ENCODE measurements at places on chromosomes 13 and 19.

- no peak for DNase-seq
Measured at GRCh38 chr13:50267917-50268316, 252.7 kb downstream of the KCNRG start.

GRCh38 chr19:47253467-47253881 lies 2.9 kb upstream of the CCDC9 start:
- no peak for DNase-seq

DNA sequence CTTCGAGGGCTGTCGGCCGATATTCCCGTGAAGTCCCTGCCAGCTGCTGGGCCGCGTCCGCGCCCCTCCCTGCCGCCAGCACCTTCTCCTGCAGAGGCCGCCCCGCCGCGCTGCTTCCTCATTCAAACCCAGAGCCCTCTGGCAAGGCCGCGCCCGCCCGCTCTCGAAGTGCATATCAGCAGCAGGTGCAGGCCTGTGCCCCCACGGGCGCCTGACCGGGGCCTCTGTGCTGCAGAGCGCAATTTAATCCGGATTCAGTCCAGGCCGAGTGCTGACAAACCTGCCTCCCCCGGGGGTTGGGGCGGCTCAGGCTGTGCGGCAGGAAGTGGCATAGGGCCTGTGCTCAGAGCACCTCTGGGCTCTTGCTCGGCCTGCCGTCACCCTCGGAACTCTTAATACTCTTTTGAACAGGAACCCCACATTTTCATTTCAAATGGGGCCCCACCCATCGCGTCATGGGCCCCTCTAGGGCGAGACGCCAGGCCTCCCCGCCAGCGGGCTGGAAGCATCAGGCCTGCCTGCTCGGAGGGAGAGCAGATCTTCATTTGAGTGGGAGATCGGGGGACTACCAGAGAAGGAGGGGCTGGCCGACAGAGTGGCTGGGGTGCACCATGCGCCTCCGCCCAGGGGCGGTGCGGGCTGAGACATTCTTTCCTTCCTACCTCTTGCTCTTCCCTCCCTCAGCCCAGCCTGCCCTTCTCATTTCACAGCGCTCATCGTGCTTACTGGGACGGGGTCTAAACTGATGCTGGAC lies 125.7 kb downstream of the TNFRSF19 start:
- peak; percentile 68 for DNase-seq

DNA sequence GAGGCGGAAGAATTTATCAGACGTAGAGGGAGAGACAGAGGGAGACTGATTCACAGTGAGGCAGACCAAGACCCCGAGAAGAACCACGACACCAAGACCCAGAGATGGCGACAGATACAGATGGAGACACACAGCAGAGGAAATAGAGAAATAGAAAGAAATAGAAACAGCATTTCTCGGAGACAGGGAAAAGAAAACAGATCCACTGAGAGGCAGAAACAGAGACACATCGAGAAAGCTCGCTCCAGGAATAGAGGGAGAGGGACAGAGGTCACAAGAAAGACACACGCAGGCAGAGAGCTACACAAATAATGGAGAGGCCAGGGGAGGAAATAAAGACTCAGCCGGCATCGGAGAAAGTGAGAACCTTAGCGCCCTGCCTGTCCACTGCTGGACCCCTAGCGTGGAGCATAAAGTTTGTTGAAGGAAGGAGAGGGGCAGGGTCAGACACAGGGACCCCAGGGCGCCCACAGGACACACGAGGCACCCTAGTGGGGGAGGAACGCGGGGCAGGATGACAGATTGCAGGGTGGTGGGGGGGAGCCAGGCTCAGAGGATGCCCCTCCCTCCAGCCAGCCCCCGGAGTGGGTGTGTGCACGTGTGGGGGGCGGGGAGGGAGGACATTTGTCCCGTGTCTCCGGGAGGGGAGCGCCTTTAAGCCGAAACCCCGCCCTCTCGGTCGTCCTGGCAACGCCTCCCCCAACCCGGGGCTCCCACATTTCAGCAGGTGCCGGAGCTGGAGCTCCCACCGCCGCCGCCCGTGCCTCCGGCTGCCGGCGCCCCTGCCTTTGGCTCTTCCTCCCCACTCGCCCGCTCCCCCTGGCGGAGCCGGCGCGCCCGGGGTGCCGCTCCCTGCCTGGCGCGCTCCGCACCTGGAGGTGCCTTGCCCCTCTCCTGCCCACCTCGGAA lies at the start of gene PRKCG:
PRKCG (plus strand) TSS at position 716 of the 909 bp plus-strand sequence. CDS start 298 bp downstream, outside the sequence.
- no peak for DNase-seq

GRCh38 chr13:30884543-30884942 lies 21.5 kb upstream of the MEDAG start:
- DNase-seq, result no peak

DNA sequence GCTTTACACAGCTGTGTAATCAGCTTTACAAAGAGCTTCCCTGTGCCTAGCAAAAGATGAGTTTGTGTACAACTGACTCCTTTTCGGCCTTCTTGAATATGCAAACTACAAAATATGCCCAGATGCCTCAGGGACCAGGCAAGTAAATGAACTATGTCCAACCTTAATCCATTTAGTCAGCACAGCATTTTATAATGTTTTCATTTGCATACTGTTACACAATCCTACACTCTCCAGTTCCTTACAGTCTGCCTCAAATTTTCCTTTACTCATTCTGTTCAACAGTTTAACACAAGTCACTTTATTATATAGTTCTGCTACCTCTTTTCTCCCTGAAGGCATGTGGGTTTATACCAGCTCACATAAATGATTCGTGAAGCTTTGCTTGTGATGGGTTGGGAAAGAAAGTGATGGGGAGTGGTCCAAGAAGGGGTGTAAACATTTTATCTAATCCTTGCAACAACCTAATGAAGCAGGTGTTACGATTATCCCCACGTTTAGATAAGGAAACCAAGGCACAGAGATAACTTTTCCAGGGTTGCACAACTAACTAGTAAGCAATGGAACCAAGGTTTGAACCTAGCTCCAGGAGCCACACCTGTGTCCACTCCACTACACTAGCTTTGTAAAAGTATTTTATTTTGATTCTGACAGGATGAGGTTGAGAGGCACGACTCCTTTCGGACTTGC lies 3.3 kb upstream of the USP12 start:
- DNase-seq, result no peak

GRCh38 chr19:5356918-5357317 lies 16.3 kb upstream of the PTPRS start:
- no peak for DNase-seq

DNA sequence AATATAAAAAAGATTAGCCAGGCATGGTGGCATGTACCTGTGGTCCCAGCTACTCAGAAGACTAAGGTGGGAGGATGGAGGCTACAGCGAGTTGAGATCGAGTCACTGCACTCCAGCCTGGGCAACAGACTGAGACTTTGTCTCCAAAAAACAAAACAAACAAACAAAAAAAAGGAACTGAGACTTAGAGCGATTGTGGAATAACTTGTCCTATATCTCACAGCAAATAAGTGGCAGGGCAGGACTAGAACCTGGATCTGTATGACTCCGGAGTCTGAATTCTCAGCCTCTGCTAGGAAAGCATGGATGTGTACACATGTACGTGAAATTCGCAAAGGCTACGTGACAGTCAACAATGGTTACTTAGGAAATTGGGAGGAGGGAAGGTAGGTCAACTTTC lies 20.1 kb downstream of the KRTDAP start:
- no peak for DNase-seq

- DNase-seq, result no peak
Measured at GRCh38 chr19:18496167-18496979, 25.5 kb downstream of the ELL start.

DNA sequence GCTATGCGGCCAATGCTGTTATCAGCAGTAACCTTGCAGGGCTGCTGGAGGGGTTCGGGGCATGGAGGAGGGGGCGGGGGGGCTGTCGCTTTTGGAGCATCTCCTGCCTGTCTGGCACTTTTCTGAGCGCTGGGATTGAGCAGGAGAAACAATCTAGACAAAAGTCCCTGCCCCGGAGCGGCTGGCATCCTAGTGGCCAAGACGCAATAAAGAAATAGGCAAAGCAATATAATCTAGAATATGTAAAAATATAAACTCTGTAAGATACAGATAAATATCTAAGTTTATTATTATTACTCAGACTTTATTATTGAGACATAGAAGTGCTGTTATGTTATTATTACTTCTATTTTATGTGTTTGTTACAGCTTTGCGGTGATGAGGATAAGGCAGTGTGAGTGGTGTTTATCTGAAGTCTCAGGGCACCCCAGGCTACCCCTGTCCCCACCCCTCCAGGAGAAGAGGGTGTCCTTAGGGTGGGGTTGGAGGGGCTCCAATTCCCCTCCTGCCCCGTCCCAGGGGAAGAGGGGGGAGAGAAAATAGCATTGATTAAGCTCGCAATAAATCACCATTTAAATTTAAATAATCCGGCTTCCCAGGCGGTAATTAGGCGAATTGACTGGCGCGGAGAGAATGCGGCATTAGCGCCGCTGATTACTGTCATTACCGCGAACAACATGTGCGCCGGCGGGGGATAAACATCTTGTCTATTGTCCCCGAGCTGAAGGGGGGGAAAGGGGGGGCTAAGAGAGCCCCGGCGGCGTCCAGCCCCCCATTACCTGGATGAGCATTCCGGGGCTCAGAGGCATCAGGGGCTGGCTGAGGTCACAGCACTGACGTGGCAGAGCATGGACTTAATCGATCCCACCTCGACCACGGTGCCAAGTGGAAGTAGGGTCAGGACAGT lies 3.2 kb downstream of the NPAS1 start:
- DNase-seq, result no peak

- DNase-seq, result no peak
Measured at GRCh38 chr13:52597676-52598075, 44.6 kb upstream of the HNRNPA1L2 start.

GRCh38 chr13:112724788-112725345 lies 35.0 kb downstream of the ATP11A start:
- peak; percentile 40 for DNase-seq

DNA sequence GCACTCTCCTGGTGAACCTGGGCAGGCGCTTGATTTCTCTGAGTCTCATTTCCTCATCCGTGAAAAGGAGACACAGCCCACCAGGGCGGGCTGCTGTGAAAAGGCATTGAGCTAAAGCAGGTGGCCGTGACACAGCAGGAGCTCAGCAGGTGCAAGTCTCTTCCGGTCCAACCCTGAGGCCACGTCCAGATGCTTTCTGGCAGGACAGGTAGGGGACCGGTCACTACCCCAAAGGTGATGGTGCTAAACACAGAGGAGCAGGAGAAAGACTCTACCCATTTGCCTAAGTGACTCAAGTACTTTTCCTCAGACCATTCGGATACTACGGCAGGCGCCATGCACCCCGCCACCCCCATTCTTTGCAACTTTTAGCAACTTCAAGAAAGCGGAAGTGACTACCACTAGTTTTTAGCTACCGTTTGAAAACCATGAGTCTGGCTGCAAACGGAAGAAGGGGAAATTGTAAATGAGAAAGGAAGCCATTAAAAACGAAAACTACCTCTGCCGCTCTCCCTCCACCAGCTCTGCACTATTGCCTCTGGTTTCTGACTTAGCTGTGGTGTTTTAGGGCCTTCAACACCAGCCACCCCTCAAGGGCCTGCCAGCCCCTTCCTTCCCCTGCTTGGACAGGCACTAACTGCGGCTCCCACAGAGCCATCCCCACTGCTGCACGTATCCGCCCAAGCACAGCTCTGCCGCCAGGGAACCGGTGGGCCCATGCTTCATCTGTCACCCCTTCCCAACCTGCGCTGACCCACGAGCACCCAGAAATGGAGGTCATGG lies 4.8 kb downstream of the PPP6R1 start:
- no peak for DNase-seq

DNA sequence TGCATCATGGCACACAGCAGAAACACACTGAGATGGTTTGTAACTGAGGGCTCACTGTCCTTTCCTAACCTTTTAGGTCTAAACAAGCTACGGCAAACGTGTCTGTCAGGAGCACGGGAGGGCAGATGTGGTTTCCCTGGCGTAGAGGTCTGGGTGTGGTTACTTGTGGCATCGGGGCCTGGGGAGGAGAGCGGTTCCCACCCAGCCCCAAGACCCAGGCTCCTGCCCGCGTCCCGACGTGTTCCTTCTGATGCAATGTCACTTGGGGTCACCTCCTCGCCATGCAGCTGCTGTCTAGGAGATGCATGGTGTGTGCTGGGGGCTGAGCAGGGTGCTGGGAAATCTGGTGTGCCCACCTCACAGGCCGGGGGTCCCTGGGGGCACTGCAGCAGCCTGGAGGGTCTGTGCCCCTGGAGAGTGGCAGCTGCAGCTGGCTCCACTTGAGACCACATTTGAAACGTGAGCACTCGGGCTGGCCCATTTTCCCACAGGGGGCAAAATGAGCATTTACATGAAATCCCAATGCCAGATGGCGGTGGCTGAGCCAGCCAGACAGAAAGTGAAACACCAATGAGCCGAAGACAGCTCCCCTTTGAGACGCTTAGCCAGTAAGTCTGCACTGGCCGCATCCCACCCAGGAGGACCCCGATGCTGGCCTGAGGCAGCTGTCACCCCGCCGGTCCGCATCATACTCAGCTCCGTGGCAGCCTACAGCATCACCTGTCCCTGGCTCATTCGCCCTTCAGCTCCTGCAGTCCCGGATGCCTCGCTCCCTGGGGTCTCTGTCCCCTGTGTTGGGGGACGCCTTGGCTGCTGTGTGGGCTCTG lies 22.3 kb upstream of the MYDGF start:
- no peak for DNase-seq

DNA sequence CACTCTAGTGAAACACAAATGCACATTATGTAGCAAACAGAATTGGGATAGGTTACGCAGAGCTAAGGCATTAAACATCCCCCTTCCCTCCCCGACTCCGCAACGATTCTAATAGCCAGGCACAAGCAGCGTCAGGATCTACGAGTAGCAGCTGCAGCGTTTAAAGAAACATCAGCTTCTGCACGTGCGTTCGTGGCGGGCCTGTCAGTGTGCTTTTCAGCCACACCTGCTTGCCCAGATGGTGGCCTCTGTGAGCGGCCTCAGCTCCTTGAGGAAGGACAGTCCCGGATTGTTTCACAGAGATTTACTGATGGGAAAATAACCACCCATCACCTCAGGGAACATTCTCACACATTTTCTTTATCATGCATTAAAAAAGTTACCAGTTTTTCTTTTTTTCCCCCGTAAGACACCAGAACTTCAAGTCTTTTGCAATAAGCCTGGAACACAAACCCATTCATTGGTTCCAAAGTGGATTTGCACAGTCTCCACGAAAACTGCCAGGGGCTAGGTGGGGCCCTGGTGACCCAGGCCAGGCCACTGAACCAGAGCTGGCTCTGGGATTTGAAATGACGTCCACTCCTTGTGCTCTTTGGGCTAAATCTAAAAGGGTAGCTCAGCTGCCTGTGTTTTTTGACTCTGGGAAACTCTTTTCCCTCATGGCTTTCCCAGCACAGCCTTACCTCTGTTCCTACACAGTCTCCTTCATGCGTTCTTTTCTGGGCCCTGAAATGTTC lies 325.5 kb downstream of the KCNRG start:
- peak; percentile 64 for DNase-seq

- no peak for DNase-seq
Measured at GRCh38 chr13:111973605-111974340, 93.2 kb upstream of the SOX1 start.

- DNase-seq, result no peak
Measured at GRCh38 chr13:78759704-78760103, 100.7 kb upstream of the OBI1 start.

- no peak for DNase-seq
Measured at GRCh38 chr13:104691767-104692467, 1625.7 kb upstream of the SLC10A2 start.
